Mucosa of gallbladder (tissue), 1 donor: ENCODE measurements at places on chromosomes 2 and 18. TPM values are rescaled to one million over a fixed set of nuclear protein-coding genes. Genes with fewer than 3 reads are reported as not detected.
A peak's percentile ranks its signal among the peaks of the same experiment; 100 is the strongest.

GRCh38 chr18:21897811-21898210 lies 157.2 kb downstream of the MIB1 start:
- peak; percentile 44 for DNase-seq

DNA sequence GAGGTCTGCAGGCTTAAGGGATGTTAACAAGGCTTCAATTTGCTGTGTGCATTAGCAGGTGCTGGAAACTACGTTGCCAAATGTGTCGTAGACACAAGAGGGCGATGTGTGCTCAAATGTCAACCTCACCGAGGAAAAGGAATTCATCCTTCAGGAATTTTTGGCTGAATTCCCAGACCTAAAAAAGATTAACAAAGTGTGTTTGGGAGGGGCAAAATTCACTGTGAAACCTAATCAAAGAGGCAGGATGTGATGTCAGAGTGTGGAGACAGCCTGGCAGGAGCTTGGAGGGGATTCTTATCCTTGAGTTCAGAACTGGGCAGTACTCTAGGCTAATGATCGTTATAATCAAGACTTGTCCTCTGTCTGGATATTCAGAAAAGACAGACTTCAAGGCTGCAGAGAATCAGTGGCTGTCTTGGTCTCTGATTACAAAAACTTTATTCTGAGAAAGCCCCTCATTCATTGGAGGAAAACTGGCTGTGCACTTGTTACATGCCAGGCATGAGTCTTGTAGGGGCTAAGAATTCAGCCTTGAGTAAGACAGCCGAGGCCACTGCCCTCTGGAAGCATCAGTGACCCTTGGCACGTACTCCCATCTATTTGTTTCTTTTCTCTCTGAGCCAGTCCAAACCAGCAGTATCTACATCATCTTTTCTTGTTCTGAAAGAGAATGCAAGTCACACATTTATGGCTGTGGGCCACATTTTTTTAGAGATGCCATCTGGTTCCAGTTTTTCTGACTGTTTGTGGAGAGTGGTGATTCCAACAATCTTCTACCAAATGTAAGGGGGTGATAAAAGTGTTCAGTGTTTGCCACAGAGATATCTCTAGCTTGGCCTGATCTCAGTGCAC lies 18.7 kb upstream of the SCYGR1 start:
- peak; percentile 82 for DNase-seq

- DNase-seq: no peak
Observed at GRCh38 chr18:75507636-75508035, 80.1 kb upstream of the SMIM21 start.

GRCh38 chr2:10297959-10298531 lies 4.7 kb upstream of the HPCAL1 start:
- no peak for DNase-seq

DNA sequence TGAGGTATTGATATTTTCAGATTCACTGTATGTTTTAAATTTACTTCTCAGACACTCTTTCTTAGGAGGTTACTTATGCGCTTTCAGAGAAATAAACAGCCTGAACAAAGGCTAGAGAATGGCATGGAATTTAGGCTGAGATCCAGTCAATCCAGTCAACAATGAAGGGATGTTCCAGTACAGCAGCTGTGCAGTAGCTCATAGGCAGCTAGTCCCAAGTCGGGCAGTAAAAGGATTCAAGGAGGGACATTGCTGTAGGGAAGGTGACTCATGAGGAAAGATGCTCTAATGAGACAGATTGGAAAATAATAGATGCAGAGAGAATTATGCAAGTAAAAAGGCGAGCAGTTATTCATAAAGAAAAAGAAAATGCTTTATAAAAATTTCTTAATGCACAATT lies 397.9 kb upstream of the RGPD4 start:
- no peak for DNase-seq

DNA sequence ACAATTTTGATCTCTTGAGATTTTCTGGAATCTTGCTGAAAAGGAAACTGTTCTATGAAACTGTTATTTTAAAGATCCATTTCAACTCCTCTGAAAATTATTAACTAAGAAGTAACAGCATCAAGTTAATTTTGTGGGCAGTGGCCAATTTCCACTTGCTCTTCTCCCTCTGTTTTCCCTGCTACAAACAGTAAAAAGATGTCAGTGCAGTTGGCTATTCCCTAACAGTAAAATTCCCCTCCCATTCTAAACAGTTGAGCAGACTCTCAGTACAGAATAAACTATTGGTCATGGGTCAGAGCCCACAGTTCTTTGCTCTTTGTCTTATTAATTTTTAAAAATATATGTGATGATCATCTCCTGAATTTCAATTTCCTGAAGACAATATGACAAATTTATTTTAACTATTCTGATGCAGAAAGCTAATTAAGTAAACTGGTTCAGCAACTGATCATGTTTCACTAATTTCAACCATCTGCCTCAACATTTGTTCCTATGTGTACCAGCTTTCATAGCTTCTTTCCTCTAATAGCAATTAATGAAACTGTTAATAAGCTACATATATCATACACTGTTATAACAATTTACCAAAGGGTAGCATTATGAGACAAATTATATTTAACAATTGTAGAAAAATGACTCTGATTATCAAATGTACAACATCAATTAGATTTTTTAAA lies 41.1 kb upstream of the GALNT5 start:
- no peak for DNase-seq

GRCh38 chr2:46813020-46813415 lies 102.6 kb downstream of the MCFD2 start:
- DNase-seq: no peak

- DNase-seq: no peak
Observed at GRCh38 chr2:8571792-8572499, 109.9 kb upstream of the ID2 start.

DNA sequence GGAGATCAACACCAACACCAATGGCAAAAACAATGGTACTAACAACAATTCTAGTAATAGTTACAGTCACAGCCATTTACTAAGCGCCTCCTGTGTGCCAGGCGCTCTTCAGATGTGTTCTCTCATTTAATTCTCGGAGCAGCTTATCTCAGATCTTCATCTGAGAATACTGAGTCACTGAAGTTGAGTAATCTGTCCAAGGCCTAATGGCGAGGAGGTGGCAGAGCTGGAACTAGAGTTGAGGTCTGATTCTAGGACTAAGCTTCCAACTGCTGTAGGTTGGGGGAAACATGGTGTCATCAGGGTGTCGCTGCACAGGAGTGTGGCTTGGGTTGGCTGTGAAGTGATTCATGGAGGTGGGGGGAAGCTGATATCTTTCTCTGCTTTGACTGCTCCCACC lies 156.1 kb downstream of the DYSF start:
- DNase-seq: no peak

- DNase-seq: no peak
Observed at GRCh38 chr18:44130376-44130942, 550.2 kb upstream of the SETBP1 start.

Gene AGXT
- 1.6 TPM for total RNA-seq

Gene TACR1
- total RNA-seq: 0.83 TPM

Gene CDC42EP3
- 12.6 TPM for total RNA-seq

Gene ACVR1C
- 0.58 TPM for total RNA-seq

Gene NIF3L1
- total RNA-seq: 16.9 TPM

Gene PPP1R1C
- 8.8 TPM for total RNA-seq

Gene SOWAHC
- 19.4 TPM for total RNA-seq
